ENCODE measurements at places on chromosomes 6 and 20.

DNA sequence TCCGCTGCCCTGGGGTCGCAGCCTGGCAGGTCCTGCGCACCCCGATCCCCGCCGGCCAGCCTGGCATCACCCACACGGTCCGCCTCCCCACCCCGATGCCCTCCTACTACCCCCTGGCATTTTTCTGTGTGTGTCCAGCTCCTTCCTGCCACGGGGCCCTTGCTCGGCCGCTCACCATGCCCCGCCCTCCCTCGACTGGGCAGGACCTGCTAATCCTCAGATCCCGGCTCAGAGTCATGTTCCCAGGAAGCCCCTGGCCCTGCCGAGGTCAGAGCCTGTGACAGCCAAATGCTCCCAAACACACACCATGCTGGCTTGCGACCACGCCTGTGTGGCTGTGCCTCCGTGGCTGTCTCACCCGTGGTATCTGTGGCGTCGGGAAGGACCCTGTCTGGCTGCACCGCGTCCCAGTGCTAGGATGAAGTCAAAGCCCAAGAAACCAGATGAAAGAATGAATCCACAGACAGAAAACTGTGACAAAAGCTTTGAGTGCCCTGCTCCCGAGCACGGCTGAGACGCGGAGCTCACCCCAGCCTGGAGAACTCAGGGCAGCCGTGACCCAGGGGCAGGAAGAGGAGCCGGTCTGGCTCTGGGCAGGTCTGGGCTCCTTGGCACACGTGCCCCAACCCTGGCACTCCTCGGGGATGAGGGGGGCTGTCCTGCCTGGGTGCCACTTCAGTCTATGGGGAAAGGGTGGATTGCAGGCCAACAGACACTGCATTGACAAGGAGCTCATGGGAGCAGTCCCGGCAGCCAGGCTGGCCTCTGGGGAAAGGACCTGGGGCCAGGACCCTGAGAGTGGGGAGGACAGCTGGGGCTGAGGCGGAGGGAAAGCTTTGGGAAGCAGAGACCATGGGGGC is 20.8 kb upstream of the SLCO4A1 start:
- DNase-seq: no peak

GRCh38 chr6:161038229-161039031 is 46.9 kb downstream of the MAP3K4 start:
- DNase-seq: no peak

DNA sequence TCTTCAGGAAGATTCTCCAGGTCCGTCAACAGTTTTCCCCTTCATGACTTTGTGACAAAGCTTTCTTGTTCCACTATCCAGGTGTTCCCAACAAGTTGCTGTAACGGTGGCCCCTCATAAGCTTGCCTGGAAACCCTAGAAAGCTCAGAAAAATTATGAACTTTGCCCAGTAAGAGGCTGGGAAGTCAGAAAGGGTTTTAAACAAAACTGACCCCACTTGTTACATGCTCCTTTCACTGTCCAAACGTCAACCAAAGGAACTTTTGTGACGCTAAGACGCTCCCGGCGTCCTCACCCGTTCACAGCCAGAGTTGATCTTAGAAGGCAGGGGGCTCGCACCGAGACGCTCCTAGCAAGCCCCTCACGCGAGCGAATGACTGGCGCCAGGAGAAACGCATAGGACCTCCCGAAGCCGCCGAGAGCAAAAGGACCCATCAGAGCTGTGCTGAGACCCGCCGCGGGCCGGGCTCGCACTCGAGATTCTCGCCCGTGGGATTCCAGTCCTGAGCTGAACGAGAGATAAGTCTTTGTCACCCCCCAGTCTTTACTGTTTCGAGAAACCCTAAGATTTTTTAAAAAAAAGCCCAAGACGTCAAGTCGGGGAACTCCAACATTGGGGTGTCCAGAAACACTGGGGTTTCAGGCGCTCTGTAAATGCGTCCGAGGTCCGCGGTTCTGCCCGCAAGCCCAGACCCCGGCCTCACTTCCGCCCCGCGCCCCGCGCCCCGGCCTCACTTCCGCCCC is 544 bp upstream of the ACAT2 start:
- DNase-seq: no peak

- DNase-seq: no peak
Observed at GRCh38 chr6:57205550-57206328, 16.4 kb downstream of the RAB23 start.

DNA sequence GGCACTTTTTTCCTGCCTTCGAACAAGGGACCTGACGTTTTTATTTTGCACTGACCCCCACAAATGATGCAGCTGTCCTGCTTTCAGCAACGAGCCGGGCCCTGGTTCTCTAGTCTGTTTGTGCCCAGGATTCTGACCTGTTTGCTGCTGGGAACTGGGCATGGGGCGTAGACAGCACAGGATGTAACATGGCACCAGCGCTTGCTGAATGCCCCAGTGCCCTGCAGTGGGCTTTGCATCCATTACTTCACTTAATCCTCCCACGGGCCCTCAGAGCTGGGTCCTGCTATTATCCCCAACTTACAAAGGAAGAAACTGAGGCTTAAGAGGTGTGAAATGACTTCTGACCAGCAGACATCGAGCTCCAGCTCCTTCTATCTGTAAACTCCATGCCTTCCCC is 80.4 kb upstream of the PMEPA1 start:
- DNase-seq: no peak

DNA sequence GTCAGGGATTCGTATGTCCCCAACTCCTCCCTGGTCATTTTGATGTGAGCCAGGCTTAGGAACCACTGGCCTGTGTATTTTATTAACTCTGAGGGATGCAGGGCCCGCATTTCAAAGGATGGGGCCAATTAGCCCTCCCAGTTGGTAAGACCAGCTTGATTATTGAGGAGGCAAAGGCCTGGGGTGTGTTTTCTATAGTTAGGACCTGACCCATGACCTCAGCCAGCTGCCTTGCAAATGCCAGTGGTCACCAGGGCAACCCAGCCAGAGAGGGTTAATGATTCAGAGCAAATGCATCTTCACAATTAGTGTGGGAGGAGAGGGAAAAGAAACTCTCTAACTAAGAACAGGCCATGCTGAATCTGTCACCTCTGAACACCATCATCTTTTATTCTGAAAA is 835.4 kb downstream of the MAFB start:
- DNase-seq: no peak

GRCh38 chr6:46221222-46221793 is 50.5 kb upstream of the ENPP5 start:
- no peak for DNase-seq

DNA sequence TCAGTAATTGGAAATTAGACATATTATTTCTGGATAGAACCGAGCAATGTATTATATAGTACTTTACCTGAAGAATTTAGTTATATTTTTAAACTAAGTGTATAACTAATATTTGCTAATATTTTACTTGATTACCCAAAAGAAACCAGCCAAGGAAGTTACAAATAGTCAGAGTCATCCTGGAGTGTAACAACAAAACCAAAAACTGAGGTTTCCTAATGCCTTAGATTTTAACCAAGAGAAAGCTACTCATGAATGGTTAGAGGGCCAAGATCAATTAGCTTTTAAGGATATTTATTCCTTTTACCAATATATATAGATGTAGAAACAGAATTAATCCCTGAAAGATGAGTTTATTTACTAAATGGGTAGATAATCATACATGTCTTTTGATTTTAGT is 26.0 kb downstream of the TAB2 start:
- no peak for DNase-seq

GRCh38 chr20:53425941-53426340 is 167.7 kb downstream of the ZNF217 start:
- no peak for DNase-seq

DNA sequence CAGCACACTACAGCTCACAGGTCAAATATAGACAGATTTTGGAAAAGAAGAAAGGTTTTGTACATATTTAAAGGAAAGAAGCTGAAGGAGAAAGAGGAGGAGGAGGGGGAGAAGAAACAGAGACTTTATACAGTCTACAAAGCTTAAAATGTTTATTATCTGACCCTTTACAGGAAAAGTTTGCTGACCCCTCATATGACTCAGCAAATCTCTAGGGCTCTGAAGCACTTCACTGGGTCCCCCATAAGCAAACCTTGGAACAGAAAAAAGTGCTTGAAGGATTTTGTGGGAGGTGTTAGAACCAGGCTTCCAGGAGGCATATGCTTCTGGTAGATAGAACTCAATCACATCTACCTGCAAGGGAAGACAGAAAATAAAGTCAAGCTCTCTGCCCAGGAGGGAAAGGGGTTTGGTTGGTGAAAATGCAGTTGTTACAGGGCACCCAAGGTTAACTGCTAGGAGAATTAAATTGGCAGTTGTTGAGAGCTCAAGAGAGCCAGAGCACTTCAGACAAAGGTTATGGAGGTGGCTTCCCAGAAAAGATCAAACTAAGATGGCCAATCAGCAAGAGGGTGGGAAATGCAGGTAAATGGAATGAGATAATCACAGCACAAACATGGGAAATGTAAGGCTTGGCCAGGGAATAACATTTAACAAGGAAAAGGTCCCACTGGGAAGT is 207.4 kb upstream of the SGK1 start:
- DNase-seq: no peak

DNA sequence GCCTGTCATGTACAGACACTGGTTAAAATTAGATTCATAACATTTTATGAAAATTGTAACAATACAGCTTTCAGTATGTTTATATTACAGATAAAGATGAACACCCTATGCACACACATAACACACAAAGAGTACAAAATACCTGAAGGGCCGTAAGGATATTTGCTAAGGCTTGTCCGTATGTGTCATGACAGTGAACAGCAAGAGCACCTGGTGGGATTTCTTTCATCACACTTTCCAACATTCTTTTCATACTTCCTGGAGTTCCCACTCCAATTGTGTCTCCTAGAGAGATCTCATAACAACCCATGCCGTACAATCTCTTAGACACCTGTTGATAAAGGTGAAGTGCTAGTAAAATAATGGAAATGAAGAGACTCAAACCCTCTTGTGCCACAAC is 83.7 kb downstream of the HMGCLL1 start:
- no peak for DNase-seq

DNA sequence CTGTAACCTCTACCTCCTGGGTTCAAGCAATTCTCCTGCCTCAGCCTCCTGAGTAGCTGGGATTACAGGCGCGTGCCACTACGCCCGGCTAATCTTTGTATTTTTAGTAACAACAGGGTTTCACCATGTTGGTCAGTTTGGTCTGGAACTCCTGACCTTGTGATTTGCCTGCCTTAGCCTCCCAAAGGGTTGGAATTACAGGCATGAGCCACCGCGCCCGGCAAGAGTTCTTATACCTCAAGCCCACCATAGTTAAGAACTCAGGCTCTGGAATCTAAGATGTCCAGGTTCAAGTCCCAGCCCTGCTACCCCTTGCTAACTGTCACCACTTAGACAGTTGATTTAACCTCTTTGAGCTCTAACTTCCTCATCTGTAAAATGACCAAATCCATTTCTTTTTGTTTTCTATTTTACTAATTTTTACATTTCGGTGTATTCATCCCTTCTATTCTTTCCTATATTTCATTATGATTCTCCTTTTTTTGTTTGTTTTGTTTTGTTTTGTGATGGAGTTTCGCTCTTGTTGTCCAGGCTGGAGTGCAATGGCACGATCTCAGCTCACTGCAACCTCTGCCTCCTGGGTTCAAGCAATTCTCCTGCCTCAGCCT is 104.8 kb upstream of the ZNF217 start:
- no peak for DNase-seq

DNA sequence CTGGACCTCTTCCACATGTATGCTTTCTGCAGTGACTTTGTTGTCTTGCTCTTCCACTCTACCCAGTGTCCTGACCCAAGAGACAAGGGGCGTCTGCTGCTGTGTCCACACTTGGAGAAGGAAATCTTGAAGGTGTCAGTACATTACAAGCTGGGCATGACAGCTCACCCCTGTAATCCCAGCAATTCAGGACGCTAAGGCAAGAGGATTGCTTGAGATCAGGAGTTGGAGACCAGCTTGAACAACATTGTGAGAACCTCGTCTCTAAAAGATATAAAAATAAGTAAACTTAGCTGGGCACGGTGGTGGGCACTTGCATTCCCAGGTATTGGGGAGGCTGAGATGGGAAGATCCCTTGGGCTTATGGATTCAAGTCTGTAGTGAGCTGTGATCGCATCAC is 5.8 kb upstream of the HLA-B start:
- DNase-seq: no peak

DNA sequence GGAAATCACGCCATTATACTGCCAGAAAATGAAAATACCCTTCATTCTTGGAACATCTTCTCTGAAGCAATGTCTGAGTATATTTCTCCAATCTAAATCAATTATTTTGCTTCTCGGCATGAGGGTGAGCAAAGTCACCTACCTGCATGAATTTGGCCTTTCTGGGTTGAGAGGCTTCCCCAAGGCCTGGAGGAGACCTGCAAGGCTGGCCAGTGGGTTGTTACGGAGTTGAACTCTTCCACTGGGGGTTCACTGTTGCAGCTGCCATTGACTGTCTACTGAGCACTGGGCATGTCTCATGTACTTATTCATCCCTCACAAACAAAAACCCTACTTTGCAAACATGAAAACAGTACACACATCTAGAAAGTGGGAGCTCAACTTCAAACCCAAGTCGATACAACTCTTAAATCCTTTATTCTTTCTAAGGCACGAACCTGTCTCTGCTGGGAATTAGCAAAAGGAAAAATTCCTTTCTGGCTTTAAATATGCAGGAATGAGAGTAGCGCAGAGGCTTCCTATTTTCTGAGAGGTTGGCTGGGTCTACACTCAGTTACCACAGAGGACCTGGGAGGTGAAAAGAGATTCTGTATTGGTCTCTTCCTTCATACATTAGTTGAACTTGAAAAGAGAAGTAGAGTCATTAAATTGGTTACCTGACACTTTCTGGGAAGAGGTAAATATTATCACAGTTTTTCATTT is 87.6 kb upstream of the SGK1 start:
- no peak for DNase-seq

- DNase-seq: no peak
Observed at GRCh38 chr6:5490501-5491069, 229.3 kb downstream of the FARS2 start.

GRCh38 chr6:71204741-71205140 is 83.9 kb upstream of the OGFRL1 start:
- no peak for DNase-seq

DNA sequence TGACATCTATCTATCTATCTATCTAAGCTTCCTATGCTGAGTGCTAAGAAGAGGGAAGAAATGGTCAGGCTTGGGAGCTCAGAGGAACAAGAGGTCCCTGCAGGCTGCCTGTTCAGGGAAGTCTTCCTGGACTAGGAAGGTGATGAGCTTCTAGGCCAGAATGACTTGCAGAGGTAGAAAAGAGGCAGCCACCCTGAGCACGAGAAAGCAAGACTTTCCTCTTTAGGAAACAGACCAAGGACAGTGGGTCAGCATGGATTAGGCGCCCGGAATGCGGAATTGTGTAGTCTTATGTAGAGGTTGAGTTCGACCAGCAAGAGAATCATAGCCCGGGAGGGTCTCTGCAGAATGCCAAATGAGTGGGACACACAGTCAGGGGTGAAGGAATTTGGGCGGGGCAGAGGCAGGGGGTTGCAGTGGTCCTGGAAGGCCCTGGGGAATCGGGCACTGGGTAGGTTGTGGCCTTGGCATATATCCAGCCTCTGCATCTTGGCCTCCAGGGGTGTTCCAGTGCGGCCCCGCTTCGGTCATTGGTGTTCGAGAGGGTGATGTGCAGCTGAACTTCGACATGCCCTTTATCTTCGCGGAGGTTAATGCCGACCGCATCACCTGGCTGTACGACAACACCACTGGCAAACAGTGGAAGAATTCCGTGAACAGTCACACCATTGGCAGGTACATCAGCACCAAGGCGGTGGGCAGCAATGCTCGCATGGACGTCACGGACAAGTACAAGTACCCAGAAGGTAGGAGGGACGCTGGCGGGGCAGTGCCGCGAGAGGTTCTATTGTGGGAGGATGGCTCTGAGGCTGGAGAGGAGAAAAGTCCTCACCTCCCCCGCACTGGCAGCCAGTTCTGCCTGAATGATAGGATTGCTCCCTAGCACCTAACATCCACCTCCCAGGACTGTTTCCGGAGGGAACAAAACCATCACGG is 32.1 kb downstream of the TGM3 start:
- DNase-seq: no peak

All from cortex of kidney (tissue), 1 donor.